ENCODE measurements at places on chromosomes 11 and 22.

DNA sequence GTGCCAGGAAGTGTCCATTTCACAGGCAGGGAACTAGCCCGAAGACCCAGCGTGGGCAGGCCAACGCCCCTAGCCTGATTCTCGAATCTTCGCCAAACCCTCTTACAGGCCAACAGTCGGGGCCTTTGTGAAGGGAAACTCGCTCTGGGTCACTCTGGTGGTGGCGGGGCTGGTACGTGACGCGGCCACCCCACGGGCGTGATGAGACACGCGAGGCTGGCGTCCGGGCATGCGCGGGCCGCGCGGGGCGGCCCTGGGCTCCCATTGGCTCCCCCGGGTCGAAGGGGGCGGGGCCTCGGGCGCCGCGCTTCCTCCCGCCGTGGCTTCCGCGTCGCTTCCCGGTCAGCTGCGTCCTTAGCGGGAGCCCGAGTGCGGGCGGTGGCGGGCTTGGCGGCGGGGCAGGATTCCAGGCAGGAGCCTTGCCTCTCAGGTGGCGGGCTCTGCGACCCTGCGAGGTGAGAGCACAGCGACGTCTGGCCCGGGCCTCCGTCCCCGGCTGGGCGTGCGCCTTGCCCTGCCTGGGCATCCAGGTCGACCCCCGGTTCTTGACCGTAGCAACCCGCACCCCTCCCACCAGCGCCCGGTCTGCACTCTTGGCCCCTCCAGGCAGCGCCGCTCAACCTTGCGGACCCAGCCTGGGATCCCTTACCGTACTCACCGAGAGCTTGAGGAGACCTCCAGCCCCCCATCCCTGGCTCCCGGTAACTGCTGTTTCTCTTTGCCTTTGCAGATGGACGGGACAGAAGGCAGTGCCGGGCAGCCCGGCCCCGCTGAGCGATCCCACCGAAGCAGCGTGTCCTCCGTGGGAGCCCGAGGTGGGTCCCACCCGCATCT lies at the start of gene FRMD8:
FRMD8 (plus strand) TSS at position 331 of the 834 bp plus-strand sequence; CDS start at position 731, 400 bp downstream.
- peak; percentile 72 for DNase-seq

DNA sequence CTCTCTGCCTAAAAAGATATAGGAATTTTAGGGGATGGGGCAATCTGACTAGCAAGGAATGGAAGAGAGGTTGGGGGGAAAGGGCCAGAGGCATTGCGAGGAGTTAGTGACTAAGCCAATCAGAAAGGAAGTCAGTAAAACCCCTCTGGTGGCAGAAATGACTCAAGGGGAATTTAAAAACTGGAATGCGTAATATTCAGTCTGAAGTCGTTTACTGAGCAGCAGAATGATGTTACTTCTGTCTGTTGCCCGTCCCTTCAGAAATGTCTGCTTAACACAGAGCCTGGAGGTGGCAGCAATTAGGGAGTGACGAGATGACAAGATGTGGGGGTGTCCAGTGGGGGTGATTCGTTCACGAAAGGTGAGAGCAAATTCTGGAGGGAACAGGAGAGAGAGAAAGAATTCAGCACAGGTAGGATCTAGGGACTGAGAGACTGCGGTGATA lies 107.7 kb upstream of the CLMP start:
- DNase-seq, result peak; percentile 71

- no peak for DNase-seq
Measured at GRCh38 chr22:20965104-20965887, 1.8 kb upstream of the AIFM3 start.

DNA sequence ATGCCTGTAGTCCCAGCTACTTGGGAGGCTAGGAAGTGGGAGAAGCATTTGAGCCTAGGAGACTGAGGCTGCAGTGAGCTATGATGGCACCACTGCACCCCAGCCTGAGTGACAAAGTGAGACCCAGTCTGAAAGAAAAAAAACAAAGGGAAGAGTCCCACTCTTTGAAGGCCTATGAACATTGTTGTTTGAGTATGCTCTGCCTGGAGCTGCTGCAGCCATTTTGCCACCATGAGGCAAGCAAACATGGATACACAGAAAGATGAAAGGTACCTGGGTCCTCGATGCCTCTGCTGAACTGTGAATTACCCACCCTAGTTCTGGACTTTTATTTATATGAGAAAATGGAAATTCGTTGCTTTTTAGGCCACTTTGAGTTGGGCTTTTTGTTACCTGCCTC lies 19.7 kb upstream of the TSPAN18 start:
- DNase-seq, result no peak

DNA sequence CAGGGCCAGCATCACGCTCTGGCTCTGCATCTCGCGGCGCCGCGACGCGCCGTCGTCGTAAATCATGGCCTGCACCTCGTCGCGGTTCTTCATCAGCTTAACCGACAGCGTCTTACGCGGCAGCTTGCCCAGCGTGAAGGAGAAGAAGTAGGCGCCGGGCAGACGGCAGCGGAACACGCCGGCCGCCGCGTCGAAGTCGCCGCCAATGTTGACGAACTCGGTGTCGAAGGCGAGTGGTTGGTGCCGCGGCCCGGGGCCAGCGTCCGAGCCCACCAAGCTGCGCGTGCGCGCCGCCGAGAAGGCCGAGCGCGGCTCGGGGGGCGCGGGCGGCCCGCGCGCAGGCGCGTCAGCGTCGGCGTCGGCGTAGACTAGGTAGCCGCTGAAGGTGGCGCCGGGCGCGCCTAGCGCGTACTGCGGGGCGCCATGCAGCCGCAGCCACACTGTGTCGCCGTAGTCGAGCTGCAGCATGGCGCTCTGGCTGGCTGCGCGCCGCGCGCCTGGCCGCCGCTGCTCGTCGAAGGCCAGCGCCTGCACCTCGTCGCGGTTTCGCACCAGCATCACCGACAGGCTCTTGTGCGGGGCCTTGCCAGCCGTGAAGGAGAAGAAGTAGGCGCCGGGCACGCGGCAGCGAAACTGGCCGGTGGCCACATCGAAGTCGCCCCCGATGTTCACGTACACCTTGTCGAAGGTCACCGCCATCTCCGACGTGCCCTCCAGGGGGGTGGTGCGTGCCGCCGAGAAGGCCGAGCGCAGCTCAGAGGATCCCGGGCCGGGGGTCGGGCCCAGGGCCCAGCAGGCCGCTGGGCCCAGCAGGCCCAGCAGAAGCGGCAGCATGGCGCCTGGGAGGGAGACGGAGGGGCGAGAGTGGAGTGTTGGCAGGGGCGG lies 3.7 kb downstream of the FAM180B start:
- peak; percentile 20 for DNase-seq

GRCh38 chr11:95229993-95230809 lies 801 bp downstream of the SESN3 start:
- DNase-seq, result peak; percentile 20

- DNase-seq, result no peak
Measured at GRCh38 chr22:48748860-48749554, 1078.7 kb downstream of the BRD1 start.

GRCh38 chr11:21385669-21386440 lies 716.5 kb downstream of the NELL1 start:
- no peak for DNase-seq

- DNase-seq, result no peak
Measured at GRCh38 chr11:26620282-26621045, 48.4 kb upstream of the MUC15 start.

DNA sequence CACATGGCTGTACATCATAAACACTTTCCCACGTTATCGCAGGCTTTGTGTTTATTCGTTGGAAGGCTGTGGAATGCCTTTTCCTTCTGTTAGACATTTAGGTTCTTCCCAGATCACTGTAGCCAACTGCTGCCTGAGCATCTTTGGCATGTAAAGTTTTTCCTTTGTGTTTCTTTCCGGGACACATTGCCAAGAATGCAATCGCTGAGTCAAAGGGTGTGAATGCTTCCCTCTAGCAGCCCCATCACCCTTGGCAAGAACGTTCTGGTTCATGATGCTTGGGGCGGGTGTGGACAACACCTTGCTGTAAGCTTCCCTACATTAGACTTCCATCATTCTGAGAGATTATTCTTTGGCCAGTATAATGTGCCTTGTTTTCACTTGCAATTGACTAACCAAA lies 136.2 kb downstream of the OSBP2 start:
- peak; percentile 90 for DNase-seq

DNA sequence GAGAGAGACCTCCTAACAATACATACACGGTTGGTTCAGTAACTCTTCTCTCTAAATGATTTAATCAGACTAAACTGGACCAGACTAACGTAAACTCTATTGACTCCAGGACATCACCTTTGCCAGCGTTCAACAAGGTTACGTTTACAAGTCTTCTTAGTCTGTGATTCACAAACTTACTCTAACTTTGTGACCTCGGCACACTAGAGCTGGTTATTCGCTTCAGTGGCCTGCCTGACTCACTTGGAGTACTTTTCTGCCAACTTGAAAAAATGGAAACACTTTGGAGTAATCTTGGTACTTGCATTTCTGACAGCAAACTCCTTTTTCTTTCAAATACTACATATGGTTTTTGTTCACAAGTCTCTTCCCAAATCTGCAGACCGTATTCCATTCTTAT lies 26.2 kb downstream of the MTMR2 start:
- peak; percentile 79 for DNase-seq

DNA sequence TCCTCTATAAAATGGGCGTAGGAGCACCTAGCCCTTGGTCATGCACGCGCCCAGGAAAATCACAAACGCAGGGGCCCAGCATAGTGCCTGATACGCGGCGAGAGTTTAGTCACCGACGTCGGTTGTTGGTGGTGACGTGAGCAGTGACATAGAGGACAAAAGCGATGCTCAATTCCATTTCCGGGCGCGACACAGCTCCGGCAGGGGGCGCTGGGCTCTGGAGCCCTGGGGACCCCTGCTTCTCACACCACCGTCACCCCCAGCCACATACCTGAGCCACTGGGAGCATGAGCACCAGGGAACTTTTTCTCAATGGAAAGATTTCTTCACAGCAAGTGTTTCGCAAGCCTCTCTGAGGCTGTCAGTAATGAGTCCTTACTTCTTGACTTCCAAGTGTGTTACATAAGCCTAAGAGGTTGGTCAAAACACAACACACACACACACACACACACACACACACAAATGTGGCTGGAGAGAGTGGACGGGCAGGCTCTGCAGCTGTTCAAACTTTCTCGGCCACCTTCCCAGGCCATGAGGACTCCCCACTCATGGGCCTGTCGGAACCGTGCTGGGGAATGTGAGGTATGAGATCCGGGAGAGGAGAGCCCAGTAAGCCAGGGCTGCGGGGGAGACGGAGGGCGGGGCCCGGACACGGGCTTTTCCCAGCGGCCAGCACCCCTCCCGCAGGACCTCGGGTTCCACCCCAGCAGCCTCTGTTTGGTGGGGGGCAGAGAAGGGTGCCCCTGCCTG lies 36.9 kb upstream of the LINC01488 start:
- DNase-seq, result peak; percentile 97

- DNase-seq, result peak; percentile 11
Measured at GRCh38 chr22:40414311-40414710, 43.9 kb downstream of the SGSM3 start.

Measured in iris pigment epithelial cell (primary cell).